ENCODE measurements at places on chromosomes 7 and 10.

DNA sequence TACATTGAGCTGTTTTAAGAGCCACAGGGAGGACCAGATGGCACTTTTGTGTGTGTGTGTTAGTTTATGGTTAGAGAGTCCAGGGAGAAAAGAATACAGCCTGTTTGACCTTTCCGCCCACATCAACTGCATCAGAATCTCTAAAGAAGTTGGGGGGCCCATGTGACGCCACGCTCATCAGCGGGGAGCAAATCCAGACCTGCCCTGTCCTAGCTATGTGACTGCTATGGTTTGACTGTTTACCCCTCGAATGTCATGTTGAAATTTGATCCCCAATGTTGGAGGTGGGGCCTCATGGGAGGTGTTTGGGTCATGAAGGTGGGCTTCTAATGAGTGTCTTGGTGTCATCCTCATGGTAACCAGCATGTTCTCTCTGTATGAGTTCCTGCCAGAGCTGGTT, 128.0 kb downstream of the ADRA2A start:
- no peak for DNase-seq

DNA sequence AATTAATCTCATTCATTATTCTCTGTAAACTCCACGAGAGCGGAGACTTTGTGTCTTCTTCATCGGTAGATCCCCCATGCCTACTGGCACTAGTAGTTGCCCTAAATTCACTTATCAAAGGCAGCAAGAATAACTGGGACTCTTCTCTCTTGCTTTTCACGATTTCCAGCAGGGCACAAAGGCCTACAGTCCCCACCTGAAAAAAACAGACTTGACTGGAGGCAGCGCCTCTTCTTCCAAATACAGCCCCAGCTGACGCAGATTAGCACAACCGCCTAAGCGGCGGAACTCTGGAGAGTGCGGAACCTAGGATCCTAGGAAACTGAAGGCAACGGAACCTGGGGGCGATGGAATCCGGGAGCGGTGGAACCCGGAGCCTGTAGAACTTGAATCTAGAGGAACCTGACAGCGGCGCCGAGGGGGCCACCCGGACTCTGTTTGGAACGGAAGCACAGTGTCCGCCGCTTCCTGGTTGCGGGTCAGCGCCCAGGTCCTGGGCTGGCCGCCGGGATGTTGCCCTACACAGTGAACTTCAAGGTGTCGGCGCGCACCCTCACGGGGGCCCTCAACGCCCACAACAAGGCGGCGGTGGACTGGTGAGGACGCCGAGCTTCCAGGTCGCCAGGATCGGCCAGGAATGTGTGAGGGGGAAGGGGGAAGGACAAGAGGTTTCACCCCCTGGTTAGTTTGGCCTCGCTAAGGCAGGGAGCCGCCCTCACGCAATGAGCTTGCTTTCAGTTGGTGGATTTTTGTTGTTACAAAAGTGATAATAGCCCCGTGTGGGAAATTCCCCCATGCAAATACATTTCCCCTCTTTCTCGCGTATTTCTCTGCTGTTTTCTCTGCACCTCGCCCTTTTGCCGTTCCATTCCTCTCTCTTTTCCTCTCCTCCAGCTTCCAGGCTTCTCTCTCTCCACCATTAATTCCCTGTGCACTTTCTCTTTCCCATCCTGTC, at the start of gene WDR11:
TSS of gene WDR11 (plus strand) at position 452 of the 955 bp plus-strand sequence. CDS start at position 511, 59 bp downstream.
- DNase-seq = peak; percentile 18

DNA sequence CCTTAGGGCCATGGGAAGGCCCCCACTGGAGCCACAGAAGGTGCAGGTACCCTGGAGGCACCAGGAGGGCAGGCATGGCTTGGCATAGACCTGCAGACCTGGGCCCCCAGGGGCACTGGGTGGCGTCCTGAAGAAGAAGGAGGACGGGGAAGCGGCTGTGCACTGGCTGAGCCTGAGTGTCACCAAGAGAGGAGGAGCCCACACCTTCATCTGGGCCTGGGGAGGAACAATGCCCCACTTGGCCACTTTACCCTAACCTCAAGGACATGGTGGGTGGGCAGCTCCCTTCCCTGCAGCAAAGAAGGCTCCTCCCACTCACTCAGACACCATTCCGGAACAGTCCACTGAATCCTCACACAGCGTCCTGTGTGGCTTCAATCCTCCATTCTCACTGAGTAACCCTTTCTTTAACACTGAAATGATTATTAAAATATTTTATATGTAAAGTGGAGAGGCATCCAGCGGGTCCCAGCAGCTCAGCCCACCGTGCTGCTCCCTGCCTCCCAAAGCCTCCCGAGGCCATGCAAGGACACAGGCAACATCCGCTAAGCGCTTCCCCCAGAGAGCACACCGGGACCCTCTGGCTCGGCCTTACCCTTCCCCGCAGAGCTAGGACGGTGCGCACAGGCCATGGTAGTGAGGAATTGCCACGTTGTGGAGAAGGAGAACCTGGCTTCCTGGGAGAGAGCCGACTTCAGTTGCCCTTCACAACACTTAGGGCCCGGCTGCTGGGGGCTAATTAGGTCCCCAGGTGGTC, 516.7 kb upstream of the MGMT start:
- no peak for DNase-seq

DNA sequence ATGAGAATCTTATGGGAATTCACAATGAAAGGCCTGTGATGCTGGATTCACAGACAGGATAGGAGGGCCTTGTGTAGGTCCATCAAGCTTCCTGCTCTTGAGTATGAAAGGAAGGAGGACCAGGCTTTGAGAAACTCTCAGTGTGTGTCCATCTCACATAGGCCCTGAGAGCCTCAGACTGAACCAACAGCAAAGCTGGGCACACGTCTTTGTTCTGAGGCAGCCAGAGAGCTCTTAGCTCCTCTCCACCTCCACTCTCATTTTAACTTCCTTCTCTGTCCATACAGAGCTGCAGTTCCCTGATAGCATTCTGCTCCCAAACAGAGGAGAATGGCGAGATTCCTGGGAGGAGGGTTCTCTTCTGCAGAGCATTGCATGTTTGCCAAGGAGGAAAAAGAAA, 515.6 kb downstream of the CALN1 start:
- DNase-seq = no peak

DNA sequence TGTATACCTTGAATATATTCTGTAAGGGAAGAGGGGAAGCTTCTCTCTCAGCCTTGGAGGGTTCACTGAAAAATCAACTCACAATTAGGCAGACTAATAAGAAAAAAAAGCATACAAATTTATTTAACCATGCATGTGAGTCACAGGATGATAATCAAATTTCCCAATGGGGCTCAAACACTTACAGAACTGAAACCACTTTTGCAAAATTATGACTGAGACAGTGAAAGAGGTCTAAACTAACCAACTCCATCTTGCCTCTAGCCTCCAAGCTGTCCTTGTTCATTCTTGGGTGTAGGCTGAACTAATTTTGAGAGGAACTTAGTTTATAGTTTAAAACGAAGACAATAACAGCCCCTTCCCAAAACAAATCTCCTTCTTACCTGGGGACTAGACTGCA, 618.3 kb upstream of the AUTS2 start:
- no peak for DNase-seq

DNA sequence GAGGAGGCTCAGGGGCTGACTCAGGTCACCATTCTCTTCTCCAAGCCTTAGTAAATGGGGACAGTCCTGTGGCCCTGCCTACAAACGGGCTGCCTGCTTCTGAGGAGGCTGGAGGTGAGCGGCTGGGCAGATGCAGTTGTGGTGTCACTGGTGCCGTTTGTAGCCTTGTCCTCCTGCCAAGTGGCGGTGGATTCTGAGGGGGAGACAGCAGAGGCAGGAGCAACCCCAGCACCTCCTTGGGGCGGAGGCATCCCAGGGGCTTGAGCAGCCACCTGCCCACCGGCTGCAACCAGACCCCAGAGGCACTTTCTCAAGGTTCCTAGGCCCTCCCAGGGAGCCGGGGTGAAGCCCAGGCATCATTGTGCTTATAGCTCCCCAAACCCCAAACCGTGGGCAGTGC, 112.5 kb downstream of the ZMIZ1 start:
- DNase-seq = no peak

- no peak for DNase-seq
These were observed 54.1 kb upstream of the FAM180A start for GRCh38 chr7:135802697-135803096.

DNA sequence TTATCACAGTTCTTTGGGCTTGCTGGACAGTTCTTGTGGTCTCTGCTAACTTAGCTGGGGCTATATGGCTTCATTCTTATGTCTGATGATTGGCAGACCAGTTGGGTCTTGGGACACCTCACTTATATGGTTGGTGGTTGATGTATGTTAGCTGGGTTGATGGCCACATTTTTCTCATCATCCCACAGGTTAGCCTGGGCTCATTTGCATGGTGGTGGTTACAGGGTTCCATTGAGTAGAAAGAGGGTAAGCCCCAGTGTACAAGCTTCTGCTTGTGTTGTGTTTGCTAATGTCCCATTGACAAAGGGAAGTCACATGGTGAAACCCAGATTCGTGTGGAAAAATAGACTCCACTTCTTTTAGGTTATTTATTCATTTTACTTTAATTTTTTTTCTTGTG, 40.6 kb downstream of the TMEM60 start:
- DNase-seq = no peak

- no peak for DNase-seq
These were observed 44.8 kb upstream of the FAM133B start for GRCh38 chr7:92634924-92635519.

DNA sequence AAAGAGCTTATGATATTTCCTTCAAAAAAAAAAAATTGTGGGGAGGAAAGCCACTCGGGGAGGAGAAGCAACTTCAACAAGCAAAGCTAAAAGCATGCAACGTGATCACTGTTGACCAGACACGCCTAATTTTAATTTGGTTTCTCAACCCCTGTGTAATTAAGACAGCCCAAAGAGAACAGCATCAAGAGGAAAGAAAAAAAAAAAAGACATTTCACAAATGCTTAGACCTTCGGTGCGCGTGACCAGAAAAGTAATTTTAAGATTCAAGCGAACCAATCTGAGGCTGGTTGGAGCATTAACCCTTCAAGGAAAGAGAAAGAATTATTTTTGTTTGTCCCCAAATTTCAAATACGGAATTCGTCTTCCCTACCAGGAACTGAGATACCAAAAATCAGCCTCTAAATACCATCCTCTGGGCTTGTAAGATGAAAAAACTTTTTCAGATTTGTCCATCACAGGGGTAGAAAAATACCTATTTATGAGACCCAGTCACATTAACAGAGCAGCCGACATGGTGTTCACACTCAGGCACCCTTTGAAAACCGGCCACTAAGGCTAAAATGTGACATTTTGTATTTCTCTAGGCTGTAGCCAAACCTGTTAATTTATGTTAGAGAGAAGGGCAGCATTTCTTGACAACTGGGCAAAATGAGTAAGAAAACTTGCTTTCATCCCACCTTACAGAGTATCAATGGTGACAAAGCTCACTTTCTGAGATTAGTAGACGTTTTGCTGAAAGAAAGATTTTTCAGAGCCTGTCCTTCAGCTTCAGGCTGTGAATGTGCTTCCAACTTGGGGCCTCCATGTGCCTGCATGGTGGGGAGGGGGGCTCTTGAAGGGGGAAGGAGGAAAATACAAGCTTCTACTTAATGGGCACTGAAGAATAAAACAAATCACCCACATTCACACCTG, 179.9 kb upstream of the KLF14 start:
- DNase-seq = no peak

- no peak for DNase-seq
These were observed 46.8 kb downstream of the TET1 start for GRCh38 chr10:68606918-68607317.

GRCh38 chr7:134890246-134891240, 95.8 kb upstream of the AGBL3 start:
- DNase-seq = no peak

DNA sequence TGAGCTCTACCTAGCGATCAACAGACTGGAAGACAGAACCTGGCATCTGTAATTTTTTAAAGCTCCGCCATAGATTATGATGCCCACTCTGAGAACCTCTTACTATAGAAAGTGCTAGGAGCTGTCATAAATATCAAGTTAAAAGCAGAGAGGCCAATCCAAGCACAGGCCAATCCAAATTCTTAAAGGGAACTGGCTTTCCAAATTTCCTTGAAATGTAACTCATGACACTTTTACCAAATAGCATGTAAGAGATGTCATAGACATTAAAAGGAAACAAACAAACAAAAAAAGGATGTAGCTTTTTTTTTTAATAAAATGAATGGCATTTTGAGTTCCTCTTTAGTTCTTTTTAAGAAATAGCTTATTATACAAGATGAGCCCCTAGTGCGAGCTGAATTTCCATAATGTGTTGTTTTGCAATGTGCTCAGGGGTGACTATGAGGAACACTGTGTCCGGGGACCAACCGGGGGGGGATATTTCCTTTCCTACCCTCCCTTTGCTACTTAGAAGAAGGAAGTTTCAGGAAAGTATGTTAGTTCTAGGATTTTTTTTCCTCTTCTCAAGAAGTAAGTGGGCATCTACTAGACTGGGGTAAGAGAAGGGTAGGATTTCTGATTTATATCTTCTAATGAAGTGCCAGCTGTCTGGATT, 23.7 kb upstream of the MRC1 start:
- DNase-seq = no peak

GRCh38 chr10:85557077-85557476, 809.5 kb downstream of the GRID1 start:
- no peak for DNase-seq

DNA sequence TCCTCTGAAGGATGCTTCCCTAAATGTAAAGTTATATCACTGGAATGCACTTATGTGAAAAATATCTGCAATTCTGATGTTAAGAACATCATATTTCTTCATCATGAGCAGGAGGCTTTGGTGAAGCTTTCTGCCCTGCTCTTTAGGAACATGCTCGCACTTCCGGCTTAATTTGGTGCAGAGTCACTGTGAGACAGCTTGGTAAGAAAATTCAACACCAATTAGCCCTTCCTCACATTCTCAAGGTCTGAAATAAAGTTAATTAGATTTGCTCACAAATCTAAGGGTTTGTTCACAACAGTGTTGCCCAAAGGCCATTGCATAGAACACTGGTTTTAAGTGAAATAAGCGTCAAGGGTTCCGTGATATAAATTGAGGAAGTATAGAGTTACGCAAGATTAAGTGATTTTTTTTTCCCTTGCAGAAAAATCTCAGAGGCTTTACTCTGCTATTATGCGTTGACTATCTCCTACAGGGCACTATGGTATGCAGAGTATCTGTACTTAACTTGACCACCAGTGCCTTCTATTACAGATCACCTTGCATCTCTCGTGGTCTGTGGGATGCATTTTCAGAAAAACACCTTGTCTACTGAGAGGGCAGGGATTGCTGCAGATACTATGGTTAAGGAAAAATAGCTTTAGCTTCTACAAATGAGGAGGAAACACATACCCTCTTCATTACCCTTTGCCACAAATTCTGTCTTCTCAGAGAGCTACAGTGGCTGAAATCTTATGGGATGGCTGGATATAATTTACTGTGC, 953.9 kb downstream of the TYW1 start:
- no peak for DNase-seq

GRCh38 chr7:105790996-105791395, 85.4 kb downstream of the ATXN7L1 start:
- no peak for DNase-seq

- no peak for DNase-seq
These were observed 30.7 kb upstream of the INPP5A start for GRCh38 chr10:132506711-132507408.

- no peak for DNase-seq
These were observed 32.7 kb downstream of the TSPAN15 start for GRCh38 chr10:69483963-69484362.
